EH (cell line): ENCODE measurements at places on chromosomes 7 and 10.

DNA sequence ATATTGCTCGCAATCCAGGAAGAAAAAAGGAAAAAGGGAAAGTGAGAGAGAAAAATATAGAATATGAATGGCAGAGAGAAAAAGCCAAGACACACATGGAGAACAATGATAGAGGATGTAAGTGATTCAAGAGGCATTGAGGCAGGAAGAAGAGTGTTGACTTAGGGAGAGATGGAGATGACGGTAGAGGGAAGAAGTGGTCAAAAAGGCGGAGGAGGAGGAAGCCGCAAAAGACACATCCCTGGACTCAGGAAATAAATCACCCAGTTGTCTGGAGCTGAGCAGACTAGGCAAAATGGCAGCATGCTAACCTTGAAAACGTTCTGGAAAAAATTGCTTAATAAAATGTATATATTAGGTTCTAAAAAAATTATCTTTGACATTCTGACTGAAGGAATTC lies 17.7 kb upstream of the GPR37 start:
- no peak for DNase-seq

GRCh38 chr10:22478555-22479334 lies 133.4 kb downstream of the SPAG6 start:
- DNase-seq = no peak

DNA sequence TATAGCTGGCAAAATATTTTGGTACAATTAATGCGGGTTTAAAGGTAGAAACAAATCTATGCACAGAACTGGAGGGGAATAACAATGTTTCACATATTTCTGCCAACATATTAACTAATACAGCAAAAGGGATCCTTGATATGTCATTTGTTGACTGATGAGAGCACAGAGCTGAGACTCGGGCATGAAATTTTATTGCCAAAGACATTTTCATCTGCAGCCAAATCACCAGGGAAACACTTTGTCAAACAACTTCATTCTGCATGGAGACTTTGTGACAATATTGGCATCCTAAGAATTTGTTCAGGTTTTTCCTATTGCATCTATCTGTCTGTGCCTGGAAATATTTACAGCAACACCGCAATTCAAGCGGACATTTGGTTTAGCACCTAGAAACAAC lies 117.8 kb upstream of the C1QL3 start:
- DNase-seq = no peak

DNA sequence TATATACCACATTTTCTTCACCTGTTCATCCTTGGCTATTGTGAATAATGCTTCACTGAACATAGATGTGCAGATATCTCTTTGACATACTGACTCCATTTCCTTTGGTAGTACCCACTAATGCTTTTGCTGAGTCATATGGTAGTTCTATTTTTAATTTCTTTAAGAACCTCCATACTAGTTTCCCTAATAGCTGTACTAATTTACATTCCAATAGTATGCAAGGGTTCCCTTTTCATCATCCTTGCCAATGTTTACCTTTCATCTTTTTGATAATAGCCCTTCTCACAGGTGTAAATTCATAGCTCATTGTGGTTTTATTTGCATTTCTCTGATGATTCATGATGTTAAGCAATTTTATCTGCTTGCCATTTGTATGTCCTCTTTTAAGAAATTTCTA lies 159.9 kb downstream of the CALCR start:
- DNase-seq = no peak

DNA sequence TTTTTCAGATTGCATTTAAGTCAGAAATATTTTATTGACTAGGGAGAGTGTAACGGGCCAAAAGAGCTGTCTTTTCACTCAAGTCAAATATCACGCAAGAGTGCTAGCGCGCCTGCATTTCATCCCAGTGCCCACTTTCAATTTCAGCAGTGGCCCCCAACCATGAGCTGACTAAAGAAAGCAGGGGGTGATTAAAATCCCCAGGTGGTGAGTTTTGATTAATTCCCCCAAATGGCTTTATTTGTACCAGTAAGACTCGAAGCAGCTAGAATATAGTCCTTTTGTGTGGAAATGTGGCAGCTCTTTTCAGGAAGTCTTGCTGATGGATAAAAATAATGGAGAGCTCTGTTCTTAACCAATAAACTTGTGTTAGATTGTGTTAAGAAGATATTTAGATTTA lies 35.3 kb downstream of the TRUB1 start:
- no peak for DNase-seq

- no peak for DNase-seq
These were observed 1284.3 kb downstream of the TYW1 start for GRCh38 chr7:68280931-68281330.

- DNase-seq = no peak
These were observed 739.7 kb upstream of the ANKRD30A start for GRCh38 chr10:36385693-36386092.

DNA sequence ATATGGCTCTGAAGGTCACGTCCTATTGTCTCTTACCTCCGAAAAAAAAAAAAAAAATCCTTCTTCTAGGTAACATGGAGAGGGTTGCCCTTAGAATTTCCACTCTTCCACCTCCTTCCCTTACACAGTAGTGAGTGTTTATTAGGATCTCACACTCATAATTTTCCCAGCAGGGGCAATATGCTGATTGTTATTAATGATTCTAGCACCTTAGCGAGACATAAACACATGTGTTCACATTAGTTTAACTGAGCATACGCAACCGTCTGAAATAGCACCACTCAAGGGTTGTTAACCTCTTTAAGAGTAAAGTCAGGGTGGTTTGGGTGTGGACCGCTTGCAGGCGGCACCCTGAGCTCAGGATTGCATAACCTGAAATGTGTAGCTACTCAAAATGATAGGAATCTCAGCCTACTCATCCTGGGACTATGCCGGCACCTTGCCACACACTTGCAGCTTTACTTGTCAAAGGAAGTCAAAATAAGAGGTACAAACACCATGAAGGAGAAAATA lies 52.2 kb downstream of the CPEB3 start:
- DNase-seq = peak; percentile 80

DNA sequence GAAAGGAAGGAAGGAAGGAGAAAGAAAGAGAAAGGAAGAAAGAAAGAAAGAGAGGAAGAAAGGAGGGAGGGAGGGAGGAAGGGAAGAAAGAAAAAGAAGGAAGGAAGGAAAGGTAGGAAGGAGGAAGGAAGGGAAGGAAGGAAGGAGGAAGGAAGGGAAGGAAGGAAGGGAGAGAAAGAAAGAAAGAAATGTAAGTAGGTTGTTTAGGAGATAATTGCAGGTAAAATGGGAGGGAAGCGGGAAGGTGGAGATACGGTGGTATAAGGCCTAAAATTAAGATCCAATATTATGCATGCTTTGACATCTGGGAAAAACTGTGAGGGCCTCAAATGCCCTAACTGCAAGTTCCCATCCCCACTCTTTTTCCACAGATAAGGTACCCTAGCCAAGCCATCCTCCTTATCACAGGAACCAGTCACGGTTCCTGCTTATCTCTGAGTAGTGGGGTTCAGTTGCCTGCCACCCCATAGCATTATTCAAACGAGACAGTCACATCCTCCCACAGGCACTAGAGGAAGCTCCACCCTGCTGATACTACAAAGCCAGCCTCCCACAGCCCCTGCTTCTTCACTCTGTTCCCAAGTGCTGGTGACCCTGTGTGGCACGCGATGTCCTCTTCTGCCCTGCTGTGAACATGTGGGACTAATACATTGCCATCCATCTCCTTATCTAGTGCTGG lies 28.7 kb downstream of the ST8SIA6 start:
- DNase-seq = no peak

DNA sequence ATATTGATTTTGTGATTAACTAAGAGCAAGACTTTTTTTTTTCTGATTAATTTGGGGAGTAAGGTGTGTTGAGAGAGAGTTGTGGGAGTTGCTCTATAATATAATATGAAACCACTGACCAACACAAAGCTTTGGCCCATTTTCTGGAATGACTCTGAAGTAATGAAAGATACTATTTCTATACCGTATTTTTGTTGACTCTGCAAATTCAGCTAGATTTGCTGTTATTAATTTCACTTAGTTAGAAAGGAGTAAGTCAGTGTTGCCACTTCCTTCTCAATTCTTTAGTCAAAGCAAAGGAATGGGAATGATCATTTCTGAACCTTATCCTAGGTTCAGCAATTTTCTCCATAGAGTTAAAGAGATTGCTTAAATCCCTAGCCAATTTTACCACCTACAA lies 313.0 kb upstream of the FZD1 start:
- no peak for DNase-seq

DNA sequence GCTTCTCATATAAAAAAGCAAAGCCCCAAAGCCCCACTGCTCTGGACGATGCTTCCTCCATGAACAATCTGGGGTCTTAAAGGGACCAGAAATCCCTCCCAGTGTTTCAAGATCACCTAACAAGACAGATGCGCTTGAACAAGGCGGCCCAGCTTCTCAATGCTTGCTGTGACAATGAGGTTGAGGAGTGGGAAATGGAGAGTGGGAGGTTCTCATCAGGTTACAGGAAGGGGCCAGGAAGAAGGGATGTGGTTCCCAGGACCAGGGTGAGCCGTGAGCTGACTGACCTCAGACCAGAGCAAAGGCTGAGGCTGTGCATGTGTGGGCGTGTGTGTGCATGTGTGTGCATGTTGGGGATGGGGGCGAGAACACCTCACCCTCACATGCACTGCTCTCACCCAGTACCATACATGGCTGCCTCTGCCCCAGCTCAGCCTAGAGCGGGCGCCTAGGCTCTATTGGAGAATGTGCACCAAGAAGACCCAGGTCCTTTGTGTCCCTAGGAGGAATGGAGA lies 220.8 kb upstream of the GPR26 start:
- DNase-seq = no peak

DNA sequence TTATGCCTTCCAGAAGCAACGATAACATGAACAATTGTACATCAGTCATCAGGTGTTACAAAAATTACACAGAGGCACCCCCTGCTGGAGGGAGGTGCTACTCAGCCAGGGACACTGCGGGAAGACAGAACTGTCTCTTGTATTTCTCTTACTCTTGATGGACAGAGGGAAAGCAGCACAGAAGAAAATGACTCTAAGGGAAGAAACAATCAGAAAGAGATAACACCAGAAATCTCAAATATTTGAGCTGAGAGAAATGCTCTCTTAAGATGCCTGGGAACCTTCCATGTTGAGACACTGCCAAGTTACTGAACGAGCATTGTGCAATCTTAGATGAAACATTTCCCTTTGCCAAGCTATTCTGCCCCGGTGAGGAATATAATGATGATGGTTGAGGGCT lies 227.6 kb upstream of the NPSR1 start:
- DNase-seq = peak; percentile 74

GRCh38 chr10:123848564-123849457 lies 42.8 kb downstream of the CPXM2 start:
- DNase-seq = no peak

- no peak for DNase-seq
These were observed 6.5 kb upstream of the SSBP1 start for GRCh38 chr7:141731476-141732149.

DNA sequence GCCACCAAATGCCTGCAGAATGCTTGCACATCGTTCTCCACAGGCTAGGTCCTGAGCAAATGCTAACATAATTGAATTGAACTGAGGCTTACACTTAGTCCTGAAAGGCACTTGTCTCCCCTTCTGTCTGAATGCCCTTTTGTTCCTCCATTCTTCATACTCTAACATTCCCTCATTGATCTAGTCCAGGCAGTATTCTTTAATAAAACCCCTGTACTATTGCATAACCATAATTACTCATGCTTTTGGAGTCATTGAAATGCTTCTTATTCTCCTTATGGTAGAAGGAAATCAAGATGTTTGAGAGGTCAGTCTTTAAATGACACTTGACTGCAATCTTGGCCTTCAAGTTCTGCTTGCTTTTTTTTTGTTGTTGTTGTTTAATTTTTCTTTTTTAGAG lies 7.1 kb downstream of the PI4K2A start:
- DNase-seq = peak; percentile 65

DNA sequence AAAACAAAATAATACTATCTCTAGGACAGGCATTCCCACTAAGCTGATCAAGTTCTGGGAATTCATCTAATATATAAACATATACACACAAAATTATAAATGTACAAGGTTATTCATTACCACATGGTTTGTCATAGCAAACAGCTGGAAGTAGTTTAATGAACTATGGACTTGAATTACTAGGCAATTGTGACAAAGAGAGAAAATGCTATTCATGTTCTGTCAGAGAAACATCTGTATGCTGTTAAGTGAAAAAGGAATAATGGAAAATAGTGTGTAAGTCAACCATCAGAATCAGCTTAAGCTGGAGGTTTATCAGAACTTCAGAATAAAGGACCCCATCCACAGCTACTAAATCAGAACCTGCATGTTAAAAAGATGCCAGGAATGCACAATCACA lies 2.8 kb downstream of the ZNF248 start:
- DNase-seq = peak; percentile 6

DNA sequence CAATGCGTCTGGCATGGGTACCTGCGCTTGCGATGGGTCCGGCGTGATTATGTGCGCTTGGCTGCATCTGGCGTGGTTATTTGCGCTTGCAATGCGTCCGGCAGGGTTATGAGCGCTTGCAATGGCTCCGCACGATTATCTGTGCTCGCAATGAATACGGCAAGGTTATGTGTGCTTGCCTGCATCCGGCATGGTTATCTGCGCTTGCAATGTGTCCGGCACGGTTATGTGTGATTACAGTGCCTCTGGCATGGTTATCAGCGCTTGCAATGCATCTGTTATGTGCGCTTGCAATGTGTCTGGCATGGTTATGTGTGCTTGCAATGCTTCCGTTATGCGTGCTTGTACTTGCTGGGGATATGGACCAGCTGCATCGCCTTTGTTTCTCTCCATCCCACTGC lies 37.7 kb downstream of the RBAK start:
- DNase-seq = no peak

GRCh38 chr10:7192831-7193361 lies 217.9 kb downstream of the SFMBT2 start:
- no peak for DNase-seq

DNA sequence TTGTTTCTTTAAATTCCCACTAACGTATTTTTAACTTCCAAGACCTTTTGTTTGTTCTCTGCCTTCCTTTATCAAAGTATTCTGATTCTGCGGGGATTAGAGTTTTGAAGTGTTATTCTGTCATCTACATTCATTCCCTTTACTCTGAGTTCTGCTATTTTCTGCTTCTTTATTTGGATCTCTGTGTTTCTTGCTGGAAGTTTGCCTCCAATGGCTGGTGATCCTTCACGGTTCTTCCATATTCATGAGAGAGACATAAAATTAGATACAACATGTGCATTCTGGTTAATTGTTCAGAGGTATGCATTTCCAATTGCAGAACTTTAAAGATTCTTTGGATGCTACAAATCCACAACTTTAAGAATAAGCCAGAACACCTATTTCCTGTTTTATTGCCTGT lies 244.7 kb upstream of the ADARB2 start:
- no peak for DNase-seq

DNA sequence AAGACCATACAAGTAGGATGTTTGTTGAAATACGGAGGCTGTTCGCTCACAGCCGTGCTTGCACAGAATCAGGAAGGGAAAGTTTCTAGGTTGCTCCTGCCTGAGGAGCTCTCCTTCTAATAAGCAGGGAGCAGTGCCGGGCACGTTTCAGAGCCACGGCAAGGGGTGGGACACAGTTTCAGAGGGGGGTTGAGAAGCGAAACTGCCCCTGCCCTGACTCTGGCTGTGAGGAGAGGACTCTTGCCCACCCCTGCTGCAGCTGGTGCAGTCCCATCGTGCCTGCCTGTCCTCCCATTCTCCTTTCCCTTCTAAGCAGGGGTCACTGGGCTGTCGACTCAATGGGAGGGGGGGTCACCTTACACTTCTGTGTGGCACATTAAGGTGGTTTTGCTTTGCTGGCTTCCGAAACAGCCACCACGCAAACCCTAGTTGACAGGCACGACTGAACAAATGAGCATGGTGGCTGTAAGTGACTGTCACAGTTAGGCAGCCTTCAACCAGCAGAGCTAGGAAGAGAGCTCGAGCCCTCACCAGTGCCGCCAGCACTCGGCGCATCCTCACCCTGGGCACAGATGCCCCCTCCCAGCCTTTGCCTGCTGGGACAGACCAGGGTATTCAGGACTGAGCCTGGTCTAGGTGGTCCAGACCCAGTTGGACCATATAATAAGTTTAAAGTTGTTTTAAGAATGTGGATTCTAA lies 37.5 kb downstream of the ZNF467 start:
- no peak for DNase-seq
